ENCODE measurements at places on chromosomes 7 and 10. TPM values are rescaled to one million over a fixed set of nuclear protein-coding genes. Genes with fewer than 3 reads are reported as not detected.

PI4K2A gene
- 23.6 TPM for total RNA-seq

CALD1 gene
- total RNA-seq = 291 TPM

GRCh38 chr7:93316730-93317129, 84.6 kb downstream of the VPS50 start:
- DNase-seq = no peak

GRCh38 chr10:96556003-96556402, 30.8 kb downstream of the TM9SF3 start:
- no peak for DNase-seq

GRCh38 chr10:61183967-61184366, 240.0 kb upstream of the RHOBTB1 start:
- no peak for DNase-seq

DNA sequence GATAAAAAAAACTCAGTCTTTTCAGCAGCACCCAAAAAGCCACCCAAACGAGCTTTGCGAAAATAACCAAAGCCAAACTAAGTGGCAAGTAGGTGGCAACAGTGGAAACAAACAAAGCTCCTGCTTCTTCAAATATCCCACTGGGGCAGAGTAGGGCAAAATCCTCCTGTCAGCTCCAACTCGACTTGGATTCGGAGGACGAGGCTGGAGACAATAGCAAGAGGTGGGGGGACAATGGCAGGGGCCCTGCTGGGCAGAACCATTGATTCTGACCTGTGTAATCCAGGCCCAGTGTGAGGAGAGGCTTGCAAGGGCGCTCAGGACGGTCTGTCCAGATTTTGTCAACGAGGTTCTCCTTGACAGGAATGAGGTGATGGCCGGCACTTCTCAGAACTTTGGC, 35.5 kb downstream of the XPNPEP1 start:
- DNase-seq = no peak
